ENCODE measurements at places on chromosomes 1 and 21.

DNA sequence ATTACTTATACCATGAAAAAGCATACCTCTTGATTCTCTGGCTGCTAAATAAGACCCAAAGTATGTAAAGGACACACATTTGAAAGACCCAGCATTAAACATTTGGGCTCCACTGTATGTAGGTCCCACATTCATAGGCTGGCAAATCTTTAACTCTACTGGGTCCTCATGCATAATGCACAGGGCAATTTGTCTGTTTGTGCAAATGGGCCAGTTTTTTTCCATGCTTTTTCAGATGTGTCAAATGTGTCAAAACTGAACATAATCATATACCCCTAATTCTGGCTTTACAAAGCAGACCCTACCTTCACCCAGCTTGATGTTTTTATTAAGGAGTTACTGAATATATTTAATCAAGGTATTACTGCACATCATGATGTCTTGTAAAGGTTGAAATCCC lies 63.7 kb downstream of the RERE start:
- DNase-seq: no peak

DNA sequence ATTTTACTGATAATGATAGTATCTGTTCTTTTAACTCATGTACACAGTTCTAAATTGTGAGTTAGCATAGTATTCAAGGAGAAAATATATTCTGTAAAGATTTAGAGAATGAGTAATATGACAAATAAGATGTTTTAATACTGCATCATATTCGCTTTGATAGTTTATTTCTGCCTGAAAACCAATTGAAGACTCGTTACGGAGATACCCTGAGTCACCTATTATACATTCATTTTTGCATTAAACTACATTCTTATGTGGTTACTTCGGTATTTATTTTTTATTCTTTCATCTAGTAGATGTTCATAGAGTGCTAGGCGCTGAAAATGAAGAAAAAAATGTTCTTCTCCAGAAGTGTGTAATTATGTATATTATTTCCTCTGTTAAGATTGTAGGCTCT lies 5.3 kb downstream of the UHMK1 start:
- no peak for DNase-seq

GRCh38 chr1:32874860-32875752 lies 4.4 kb upstream of the FNDC5 start:
- no peak for DNase-seq

- DNase-seq: no peak
Observed at GRCh38 chr1:84434801-84435549, 36.7 kb downstream of the DNASE2B start.

DNA sequence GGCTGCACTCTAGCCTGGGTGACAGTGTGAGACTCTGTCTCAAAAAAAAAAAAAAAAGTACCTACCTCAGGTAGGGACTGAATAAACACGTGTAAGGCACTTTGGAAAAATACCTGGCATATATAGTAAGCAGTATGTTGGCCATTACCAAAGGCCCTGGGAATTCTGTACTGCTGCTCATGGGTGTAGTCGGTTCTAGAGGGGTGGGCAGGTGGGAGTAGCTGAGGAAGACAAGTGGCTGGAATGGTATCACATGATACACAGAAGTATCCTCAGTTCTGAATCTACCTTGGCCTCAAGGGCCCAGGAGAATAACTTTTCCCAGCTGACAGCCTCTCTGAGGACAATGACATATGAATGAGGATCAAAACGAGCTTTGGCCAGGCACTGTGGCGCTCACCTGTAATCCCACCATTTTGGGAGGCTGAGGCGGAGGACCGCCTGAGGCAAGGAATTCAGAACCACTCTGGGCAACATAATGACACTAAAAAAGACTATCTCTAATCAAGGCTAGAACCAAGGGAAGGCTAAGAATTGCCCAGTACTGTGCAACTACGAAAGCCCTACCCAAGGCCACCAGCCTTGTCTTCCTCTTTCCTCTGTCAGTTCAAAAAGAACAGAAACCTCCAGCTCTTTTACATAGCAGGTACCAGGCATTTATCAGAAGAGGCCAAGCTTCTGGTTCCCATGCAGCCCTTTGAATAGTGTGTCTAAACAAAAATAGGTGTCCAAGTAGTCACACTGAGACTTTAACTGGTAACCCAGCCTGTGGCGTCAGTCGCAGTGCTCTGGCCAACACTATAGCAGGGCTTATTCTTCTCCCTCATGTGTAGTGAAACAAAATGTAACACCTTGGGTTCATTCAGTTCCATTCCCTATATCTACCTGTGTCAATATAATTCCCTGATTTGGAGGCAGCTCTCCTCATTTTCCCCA lies 10.2 kb downstream of the MMACHC start:
- DNase-seq: no peak

- DNase-seq: no peak
Observed at GRCh38 chr21:46562472-46562871, 42.4 kb downstream of the S100B start.

DNA sequence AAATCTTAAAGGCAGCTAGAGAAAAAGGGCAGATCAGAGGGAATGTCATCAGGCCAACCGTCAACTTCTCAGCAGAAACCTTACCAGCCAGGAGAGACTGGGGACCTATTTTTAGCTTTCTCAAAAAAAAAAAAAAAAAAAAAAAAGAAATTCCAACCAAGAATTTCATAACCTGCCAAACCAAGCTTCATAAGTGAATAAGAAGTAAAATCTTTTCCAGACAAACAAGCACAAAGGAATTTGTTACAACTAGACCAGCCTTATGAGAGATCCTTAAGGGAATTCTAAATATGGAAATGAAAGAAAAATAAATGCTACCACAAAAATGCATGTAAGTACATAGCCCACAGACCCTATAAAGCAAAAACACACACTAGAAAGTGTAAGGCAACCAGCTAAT lies 267.7 kb downstream of the AKT3 start:
- no peak for DNase-seq

- DNase-seq: no peak
Observed at GRCh38 chr1:203090421-203091198, 4.8 kb upstream of the MYOG start.

DNA sequence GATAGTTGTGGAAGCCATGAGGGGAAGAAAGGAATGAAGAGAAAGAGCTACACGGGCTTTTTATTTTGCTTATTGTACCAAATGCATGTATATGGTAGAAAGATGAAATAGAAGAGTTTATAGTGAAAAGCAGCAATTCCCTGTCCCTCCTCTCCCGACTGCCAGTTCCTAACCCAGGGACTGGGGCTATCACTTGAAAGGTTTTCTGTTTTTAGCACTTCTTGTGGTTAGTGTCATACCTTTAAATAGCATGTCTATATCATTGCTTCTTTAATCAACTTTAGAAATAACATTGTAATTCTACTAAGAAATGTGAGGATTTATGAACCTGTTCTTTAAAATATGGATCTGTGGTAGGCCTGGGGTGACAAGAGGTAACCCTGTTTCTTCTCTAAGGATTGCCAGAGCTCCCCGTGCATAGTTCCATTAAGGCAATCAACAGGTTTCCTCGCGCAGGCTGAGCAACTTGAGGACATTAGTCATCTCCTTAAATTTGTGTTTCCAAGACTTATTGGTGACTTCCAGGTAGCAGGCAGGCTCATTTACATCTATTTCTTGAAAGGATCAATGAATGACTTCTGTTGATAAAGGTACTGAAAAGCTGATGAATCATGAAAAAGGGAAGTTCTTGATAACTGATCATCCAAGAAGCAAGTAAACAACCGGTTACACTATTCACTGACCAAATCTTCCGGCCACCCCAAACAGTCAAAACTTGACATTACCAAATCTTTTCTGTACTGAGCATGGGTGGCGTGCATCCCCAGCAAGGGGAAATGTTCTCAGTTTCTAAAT lies 37.8 kb upstream of the S1PR1 start:
- no peak for DNase-seq

- no peak for DNase-seq
Observed at GRCh38 chr1:180301135-180301742, 71.2 kb downstream of the LHX4 start.

DNA sequence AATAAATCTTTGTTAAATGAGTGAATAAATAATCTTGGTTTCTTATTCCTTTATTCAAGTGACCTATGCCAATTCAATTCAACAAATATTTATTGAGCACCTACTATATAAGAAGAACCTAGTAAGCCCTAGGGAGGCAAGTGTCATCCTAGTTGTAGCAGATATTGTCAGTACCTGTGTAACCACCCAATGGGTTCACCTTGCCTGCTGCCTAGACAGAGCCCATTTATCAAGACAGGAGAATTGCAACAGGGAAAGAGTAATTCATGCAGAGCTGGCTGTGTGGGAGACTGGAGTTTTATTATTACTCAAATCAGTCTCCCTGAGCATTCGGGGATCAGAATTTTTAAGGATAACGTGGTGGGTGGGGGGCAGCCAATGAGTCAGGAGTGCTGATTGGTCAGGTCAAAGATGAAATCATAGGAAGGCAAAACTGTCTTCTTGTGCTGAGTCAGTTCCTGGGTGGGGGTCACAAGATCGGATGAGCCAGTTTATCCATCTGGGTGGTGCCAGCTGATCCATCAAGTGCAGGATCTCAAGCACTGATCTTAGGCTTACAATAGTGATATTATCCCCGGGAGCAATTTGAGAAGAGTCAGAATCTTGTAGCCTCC lies 53.8 kb upstream of the KCNA3 start:
- DNase-seq: no peak

GRCh38 chr1:161840363-161840762 lies 74.2 kb downstream of the ATF6 start:
- DNase-seq: no peak

- peak; percentile 16 for DNase-seq
Observed at GRCh38 chr1:1173793-1174415, at the start of gene TTLL10. Gene TTLL10 (plus strand): TSS chr1:1173880. CDS start chr1:1179216, 5,336 bp downstream.

DNA sequence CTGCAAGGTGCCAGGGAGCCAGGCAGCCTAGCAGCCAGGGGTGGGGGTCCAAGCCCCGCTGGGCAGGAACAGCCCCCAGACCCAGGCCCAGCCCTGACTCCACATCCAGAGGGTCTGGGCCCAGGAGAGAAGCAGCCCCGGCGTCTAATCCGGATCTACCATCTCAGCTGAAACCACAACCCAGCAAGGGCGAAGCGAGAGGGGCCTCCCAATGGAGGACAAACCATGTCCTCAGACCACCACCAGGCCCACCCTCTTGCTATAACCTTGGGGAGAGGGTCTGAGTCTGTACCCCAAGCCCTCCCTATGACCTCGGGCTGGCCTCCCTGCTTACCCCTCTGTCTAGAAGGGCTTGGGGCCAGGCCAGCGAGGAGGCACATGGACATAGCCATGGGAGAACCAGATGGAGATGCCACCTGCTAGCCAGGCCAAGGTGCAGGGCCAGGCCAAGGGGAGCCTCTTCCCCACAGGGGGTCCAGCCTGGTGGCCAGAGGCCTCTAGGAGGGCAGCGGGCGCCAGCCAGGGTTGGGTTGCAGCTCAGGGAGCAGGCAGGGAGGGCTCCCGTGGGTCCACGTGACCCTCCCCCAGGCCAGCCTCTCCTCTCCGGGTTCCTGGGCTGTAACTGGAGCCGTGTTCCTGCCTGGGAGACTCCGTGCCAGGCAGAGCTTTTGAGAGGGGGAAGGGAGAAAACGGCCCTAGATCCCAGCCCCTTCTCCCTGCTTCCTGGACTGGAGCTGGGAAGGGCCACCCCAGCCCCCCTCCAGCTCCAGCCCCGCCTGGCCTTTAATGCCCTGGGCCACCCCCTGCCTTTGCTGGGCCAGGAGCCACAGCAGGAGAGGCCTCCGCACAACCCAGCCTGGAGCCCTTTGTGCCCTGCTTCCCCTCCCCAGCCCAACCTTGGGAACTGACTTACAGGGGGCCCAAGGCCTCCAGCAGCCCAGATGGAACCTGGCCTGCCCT lies 2.5 kb downstream of the WNT9A start:
- DNase-seq: no peak

DNA sequence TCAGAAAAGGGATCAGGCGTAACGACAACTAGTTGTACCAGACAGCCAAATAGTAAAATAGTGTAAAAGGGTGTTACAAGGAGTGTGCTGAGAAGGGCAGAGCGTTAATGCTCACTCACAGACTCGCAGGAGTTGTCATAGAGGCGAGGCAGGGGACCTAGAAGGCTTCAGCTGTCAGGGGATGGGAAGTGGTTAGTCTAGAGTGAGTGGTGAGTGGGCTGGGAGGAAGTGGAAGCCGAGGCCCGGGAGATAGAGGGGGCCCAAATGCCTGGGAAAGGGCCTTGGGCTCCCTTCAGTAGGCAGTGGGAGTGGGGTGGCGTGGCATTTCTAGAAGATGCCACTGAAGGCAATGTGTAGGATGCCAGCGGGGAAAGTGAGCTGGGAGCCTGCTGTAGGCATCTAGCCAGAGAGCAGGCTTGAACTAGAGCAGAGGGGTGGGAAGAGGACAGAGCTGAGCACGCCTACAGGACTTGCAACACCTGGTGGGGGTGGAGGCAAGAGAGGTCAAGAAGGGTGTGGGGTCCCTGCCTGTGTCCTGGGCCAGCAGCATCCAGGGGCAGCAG lies 10.3 kb downstream of the SLC6A17 start:
- DNase-seq: no peak

GRCh38 chr21:33755354-33755753 lies 113.1 kb downstream of the ITSN1 start:
- DNase-seq: no peak

DNA sequence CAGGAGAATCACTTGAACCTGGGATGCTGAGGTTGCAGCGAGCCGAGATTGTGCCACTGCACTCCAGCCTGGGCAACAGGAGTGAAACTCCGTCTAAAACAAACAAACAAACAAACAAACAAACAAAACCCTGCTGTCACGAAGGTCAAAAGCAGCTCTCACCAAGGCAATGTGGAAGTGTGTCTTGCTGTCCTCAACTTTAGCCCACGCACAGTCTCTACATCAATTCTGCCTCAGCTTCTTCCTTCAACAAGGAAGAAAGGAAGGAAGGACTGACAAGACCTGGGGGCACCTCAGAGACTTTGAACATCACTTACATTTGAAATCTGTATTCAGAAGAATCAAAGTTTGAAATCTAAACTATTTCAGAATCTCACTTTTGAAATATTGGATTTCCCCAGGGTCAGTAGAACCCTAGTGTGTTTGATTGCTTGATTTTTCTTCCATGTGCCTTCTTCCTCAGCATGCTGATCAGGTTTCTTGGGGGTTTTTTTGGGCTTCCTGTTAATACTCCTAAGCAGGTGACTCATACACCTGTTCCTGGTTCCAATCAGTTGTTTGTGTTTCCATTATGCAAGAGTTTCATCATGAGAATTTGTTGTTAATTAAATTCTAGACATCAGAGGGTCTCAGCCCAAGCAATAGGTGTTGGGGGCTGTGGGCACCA lies 6.5 kb upstream of the CSTB start:
- no peak for DNase-seq

DNA sequence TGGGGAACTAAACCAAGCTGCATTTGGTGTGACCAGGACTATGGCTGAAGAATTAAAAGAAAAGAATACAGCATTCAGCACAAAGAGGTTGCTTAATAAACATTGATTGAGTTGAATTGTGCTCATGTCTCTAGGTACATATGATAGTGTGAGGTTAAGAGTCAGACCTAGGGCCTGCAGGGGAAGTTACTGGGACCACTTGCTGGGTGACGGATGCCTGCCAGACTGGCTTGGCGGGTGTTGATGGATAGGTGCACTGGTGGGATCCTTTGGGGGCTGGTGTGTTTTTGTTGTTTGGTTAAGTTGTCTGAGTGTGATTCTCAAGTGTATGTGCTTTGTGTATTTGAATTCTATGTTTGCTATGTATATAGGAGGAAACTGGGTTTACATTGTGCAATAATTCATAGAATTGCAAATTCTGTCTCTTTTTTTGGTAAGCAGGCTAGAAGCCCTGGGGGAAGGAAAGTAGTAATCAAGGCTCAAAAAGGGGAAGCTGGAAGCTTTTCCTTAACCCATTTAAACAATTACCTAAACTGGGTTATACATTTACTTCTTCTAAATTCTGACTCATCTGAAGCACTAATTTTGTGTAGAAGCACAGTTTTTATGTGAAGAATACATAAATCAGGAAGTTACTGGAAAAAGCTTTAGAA lies 1.8 kb downstream of the CD101 start:
- no peak for DNase-seq

- DNase-seq: no peak
Observed at GRCh38 chr1:54267815-54268761, 68.1 kb downstream of the MRPL37 start.

Measured in activated CD8-positive, alpha-beta memory T cell treated with anti-CD3 and anti-CD28 coated beads for 4 hours (primary cell).